ENCODE measurements at places on chromosomes 16 and 17.

DNA sequence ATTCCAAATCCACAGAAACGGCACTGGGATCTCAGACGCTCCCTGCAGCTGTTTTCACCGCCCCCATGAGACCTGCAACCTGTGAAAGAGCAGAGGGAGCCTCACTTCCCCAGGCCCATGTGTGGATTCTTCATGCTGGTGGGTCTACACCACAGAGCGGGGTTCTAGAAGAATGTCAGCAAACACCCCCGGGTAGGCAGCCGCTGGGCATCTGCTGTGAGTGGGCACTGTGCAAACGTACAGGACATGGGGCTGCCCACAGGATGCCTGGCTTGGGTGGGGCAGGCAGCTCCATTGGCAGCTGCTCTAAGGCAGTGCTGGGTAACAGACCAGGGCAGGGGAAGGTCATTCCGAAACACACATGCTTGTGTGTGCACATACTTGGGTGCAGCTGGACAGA is 174.9 kb downstream of the RBFOX3 start:
- no peak for DNase-seq

DNA sequence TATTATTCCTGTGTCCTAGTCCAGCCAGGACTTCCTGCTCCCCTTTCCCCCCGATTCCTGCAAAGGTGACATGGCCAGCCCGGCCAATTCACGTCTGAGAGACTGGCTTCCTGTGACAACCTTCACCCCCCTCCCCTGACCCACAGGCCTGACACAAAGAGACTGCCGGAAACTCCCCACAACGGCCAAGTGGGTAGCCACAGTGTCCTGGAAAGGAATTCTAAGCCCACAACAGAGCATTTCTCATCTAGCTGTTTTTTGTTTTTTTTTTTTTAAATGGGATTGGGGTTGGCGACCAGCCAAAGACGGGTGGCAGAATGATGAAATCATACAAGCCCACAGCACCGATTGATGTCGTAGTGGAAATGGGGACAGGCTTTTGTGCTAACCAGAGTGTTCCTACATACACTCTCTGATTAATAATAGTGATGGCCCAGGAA is 2.8 kb upstream of the XAF1 start:
- DNase-seq, result no peak

DNA sequence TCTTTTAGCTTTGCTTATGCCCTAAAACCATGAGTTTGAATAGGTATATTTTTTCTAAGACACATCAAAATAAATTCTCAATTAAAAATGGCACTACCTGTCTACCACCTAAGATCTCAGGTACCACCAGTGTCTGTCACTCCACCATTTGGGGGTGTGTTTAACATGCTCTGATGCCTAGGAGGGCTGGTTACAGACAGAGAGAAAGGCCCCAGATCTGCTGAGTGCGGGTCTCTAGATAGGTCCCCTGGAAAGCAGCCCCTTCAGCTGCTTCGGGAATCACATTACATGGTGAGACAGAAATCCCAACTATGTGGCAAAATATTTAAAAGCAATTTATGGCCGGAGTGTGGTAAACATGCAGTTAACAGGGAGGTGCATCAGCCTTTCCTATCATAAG is 653 bp upstream of the VAC14 start:
- DNase-seq, result no peak

DNA sequence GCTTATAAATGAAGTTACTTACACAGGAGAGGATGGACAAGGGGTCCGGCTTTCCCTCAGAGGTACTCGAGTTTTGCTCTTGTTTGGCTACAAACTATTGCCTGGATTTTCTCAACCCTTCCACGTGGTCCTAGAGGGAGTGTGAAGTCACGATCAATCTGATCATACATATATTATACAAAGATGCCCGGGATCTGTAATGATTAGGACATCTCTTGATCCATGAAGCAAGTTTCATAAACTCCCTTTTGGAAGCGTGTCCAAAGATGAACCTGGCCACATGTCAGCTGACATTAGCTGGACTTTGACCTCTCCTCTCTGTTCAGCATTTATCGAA is 2.3 kb upstream of the CDH11 start:
- DNase-seq, result no peak

DNA sequence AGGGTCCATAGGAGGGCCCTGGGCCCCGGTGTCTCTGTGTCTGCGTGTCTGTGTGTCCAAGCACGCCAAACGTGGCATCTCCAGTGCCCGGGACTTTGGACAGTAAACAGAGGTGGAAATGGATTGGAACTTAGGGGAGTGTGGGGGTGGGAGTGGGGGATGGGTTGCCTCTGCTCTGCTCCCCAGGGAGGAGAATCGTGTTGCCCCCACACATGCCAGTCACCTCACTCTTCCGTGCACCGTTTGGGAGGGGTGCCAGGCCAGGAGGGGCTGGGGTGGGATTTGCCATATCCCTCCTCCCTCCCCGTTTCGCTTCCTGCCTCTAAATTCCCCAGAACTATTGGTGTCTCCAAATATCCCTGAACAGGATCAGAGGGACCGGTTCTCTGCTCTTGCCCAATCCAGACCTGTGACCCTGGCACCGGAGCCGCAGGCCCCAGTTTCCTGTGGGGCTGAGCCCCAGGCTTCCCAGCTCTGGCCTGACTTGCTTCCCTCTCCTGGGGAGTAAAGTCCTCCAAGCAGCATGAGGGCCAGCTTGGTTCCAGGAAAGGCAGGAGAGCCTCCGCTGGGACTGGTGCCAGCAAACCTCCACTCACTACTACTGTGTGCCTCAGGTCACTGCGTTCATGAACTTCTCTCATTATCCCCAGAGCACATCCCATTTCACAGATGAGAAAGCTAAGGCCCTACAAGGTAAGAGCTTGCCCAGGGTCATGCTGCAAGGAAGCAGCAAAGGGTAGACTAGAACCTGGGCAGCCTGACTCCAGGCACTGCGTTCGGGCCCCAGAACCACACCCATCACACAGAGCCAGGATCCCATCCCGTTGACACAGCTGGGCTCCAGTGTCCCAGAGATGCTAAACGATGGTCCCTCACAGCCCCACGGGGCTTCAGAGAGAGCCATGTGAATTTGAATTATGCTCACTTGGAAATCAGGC is at the start of gene ASGR1:
Gene ASGR1, minus strand, starts transcription at position 54 of the 938 bp plus-strand sequence. CDS start 807 bp downstream, outside the sequence.
- no peak for DNase-seq

- peak; percentile 71 for DNase-seq
These were observed 1.0 kb upstream of the MFAP4 start for GRCh38 chr17:19387921-19388521.

DNA sequence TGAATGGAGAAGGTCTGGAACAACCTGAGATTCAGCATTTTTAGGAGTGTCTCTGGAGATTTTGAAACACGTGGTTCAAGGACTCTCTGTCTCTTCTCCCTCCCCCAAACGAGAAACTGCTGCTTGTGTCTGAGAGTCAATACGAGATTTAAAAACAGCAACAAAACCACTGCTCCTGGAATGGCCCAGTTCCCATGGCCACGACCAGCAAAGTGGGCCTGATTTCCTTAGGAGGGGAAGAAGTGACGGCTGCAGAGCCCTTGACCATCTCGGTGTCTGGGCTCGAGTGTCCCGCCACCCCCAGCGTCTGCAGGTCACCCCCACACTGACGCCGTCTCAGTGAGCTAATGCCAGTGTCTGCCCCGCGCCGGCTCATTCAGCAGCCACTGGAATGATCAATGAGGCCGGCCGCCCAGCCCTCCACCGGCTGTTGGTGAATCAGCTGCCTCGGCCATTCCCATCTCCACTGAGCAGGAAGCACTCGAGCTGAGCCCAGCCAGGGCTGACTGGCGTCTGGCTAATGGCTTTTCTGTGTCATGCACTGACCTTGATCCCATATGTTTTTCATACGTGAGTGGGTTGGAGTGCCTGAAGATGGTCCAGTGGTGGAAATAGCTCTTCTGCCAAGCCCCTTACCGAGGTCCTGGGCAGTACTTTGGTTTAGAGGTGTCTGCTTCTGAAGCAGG is 151.8 kb downstream of the PITPNC1 start:
- DNase-seq, result no peak

DNA sequence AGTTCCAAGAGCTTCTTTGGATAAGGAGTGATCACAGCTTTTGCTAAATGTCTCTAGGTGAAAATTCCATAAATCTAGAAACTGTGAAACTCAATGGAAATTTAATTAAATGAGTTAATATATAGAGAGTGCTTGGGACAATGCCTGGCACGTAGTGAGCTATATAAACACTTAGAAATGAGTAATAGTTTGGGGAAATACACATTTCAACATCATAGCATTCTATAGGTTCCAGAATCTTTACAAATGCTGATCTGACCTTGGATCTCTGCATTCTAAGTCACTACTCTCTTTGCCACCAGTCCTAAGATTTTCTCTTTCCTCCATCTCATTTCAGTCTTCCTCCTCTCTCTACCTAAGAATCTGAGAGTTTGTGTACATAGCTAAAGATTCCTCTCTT is 175.6 kb downstream of the SOX9 start:
- no peak for DNase-seq

GRCh38 chr16:66528294-66528693 is 21.6 kb downstream of the TK2 start:
- DNase-seq, result no peak

GRCh38 chr16:88727871-88728270 is 21.6 kb downstream of the CTU2 start:
- DNase-seq, result peak; percentile 80

GRCh38 chr16:57534881-57535658 is 1.3 kb downstream of the CCDC102A start:
- no peak for DNase-seq

GRCh38 chr16:28081391-28081968 is 18.0 kb upstream of the GSG1L start:
- DNase-seq, result no peak

- DNase-seq, result peak; percentile 55
These were observed 4.3 kb downstream of the THOC6 start for GRCh38 chr16:3027983-3028715.

DNA sequence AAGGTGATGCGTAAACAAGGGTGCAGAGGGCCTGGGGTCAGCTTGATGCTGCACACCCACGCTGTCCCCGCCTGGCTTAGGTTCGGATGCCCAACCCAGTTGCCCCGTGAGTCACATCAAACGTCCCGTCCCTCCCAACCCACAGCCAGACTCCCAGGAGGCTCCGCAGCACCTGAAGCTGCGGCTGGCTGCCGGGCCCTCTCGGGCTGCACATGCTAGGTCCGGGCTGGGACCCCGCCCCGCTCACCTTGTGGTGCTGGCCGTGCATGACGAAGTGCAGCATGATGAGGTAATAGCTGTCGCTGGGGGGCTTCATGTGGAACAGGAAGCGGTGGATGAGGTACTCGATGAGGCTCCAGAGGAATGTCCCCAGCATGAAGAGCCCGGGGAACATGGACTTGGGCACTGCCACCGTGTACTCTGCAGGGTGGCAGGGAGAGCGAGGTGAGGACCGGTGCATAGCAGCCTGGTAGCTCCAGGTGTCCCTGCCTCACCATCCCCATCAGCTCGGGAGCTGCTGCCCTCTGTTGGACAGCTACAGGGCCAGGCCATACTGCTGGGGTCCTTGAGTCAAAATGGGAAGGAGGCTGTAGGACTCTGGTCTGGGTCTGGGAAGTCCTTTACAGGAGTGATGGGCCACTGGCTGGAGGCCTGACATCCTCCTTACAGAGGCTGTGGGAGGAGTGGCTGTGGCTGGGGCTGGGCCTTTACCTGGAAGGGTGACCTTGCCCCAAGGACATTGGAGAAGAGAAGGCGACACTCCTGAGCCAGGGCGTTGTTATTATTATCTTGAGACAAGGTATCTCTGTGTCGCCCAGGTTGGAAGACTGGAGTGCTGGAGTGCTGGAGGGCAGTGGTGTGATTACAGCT is 18.3 kb upstream of the MLKL start:
- no peak for DNase-seq

- peak; percentile 50 for DNase-seq
These were observed 2.7 kb upstream of the MLLT6 start for GRCh38 chr17:38702166-38702915.

GRCh38 chr16:87421003-87421912 is 29.1 kb downstream of the MAP1LC3B start:
- DNase-seq, result no peak
